ENCODE measurements at places on chromosomes 6 and 20.
A peak's percentile ranks its signal among the peaks of the same experiment; 100 is the strongest.

- no peak for DNase-seq
Observed at GRCh38 chr6:133408543-133408942, 167.4 kb downstream of the EYA4 start.

DNA sequence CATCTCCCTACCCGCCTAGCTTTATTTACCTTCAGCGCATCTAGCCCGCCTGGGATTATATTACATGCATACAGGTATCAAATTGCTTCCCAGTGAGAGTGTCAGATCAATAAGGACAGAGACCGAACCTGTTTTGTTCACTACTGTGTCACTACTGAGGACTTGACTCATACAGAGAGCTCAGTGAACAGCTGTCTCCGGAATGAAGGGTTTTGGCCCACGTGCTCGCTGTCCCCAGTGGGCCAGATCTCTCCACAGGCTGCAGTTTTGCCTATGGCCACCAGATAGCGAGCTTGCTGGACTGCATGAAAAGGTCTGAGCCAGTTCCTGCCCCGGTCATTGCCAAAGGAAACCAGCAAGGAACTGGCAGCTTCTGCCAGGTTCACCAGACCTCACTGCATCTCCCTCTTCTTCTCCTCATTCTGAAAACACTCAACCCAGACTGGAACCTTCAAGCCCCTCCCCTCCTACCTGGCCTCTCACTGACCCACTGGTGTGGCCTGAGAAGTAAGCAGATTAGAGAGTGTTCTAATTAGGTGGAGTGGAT is 150.8 kb downstream of the ZMYND8 start:
- peak; percentile 32 for DNase-seq

DNA sequence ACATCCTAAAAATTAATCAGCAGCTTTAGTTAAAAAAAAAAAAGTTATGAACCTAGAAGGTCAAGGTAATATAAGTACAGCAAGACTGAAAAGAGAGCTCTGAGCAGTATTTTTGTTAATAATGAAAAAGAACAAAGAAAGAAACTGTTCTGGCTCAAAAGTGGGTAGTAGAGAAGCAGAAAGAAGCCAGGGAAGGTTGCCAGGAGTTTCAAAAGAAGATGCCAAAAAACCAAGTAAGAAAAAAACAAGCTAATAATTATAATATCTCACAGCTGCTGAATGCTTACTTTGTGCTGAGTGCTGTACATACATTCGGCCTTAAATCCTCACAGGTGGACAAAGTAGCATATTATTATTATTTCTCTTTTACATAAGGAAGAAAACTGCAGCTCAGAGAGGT is 31.9 kb downstream of the NRSN1 start:
- no peak for DNase-seq

GRCh38 chr6:106885679-106886078 is 88.8 kb downstream of the CD24 start:
- no peak for DNase-seq

- no peak for DNase-seq
Observed at GRCh38 chr6:135097172-135097571, 42.5 kb upstream of the HBS1L start.

GRCh38 chr6:44156494-44157151 is 2.0 kb upstream of the CAPN11 start:
- DNase-seq: no peak

- no peak for DNase-seq
Observed at GRCh38 chr6:150313781-150314180, 55.0 kb upstream of the IYD start.

DNA sequence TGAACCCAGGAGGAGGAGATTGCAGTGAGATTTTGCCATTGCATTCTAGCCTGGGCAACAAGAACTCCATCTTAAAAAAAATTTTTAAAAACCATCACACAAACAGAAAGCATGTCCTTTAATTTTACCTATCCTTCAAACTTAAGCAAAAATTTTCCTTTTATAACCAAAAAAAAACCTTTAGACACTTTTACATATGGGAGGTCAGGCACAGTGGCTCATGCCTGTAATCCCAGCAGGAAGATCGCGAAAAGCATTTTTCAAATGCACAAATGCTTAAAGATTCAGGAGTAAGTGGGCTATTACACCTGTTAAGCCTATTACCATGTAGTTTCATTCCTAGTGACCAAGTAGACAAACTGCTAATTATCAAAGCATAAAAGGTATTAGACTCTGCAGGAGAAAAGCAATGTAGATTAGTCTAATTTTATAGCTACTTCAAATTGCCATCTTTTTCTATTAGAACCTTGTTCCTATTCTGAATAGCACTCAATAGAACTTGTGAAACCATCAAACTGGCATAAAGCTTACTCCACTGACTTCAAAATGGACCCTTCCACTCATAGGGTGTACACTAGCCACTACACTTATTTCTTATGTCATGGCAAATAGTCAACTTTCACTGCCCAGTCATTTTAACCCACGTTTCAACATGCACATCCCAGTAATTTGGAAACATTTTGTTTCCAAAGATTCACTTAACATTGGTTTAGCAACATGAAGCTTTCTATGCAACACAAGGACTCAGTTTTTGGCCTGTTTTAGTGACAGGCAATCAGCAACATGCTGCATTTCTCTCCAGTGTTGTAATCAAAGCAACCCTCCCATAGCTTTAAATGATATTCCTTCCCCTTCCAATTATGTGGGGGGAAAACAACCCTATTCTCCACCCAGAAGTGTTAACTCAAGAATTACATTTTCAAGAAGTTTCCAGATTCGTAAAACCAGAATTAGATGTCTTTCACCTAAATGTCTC is 4.0 kb downstream of the EEF1A1 start:
- DNase-seq: no peak

DNA sequence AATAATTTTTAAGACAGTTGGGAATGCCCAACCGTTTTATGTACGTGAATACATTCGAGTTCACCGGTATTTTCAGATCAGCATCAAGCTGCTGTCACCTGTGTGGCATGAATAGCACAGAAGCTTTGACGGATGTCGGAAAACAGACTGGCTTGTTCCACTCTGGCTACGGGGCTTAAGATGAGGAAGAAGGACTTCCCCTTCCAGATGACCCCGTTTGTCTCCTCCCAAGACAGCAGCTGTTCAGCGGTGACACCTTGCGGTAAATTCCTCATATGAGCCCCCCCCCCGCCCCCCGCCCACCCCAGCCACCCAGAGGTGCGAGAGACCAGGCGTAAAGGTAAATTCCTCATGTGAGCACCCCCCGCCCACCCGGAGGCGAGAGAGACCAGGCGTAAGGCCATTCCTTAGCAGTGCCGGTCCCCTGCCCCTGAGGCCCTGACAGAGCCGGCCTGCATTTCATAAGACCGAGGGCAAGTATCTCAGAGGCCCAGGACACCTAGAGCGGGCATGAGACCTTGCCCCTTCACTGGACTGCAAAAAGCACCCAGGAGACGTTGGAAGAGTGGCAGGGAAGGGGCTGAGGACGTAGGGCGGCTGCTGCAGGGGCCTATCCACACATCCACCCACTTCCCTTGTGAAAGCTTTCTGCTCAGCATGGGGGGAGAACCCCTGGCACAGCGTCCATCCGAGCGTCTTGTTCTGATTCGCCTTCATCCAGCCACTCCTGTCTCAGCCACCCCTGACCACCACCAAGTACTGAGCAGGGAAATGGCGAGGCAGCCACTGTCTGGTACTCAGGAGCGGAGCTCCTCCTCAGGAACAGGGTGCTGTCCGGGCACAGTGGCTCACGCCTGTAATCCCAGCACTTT is 7.3 kb upstream of the PCMTD2 start:
- DNase-seq: no peak

DNA sequence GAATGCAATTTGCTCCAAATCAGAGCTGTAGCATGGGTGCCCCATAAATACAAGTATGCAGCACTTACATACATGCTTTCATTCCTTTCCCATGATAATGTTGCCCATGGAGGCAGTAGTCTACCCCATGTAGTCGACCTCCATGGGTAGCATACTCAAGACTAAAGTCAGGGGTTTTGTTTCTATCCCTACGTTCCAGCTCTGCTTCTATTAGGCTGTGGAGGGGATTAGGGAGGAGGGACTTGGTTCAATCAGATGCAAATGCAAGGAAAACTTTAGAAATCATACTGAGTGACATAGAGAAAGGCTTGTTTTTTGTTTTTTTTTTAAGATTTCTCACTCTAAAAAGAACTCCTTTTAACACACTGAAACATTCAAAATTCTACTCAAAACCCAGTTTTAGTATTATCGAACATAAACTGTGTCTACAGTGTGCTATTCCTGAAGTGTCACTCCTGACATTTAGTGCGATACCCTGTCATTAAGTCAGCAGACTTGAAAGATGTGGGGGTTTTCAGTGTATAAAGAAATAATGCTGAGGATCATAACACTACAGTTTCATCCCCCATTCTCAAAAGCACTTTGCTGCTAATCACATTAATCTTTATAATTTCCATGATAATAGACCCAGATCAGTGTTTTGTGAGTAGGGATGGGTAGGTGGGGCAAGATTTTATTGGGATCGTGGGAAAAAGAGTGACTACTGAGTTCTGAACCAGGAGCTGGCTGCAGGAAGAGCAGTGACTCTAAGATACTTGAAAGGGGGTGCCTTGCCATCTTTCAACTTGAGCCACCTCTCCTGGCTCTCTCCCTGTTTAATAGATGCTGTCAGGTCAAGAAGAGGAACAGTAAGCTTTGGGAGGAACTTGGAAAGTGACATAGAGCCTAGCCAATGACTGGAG is 40.4 kb upstream of the SCML4 start:
- DNase-seq: no peak

Measured in stimulated activated CD8-positive, alpha-beta memory T cell treated with anti-CD3 and anti-CD28 coated beads, Interleukin-2, amount 100 ng/mL, for 48 hours (primary cell).